ENCODE measurements at places on chromosomes 16 and 17.

DNA sequence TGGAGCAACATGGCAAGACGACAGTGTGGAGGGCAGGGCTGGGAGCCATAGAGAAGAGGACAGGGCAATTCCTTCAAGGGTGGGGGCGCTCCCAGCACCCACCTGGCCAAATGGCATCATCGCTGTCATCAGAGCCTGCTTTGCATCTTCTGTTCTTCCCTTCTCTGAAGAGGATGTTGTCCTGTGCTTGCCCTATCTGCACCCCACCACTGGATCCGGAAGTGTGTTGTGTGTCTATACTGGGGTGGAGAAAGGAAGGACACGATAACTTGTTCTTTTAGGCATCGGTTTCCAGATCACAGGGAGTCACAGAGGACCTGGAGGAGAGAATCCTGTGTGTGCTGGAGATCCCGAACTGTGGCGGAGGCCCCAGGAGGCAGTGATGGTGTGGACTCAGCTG, 25.7 kb upstream of the ANKRD40CL start:
- DNase-seq = no peak

- DNase-seq = no peak
Measured at GRCh38 chr17:13222975-13223374, 205.1 kb upstream of the ELAC2 start.

GRCh38 chr17:12821376-12821940, 32.2 kb downstream of the ARHGAP44 start:
- no peak for DNase-seq

- no peak for DNase-seq
Measured at GRCh38 chr16:48596326-48596725, 13.7 kb downstream of the N4BP1 start.

DNA sequence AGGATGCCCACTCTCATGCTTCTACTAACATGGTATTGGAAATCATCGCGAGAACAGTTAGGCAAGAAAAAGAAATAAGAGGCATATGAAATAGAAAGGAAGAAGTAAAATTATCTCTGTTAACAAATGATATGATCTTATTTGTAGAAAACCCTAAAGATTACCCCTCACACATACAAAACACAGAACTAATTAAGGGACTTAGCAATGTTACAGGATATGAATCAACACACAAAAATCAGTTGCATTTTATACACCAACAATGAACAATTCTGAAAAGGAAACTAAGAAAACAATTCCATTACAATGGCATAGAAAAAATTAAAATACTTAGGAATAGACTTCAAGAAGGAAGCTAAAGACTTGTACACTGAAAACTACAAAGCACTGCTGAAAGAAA, 2.7 kb upstream of the CAPNS2 start:
- no peak for DNase-seq

DNA sequence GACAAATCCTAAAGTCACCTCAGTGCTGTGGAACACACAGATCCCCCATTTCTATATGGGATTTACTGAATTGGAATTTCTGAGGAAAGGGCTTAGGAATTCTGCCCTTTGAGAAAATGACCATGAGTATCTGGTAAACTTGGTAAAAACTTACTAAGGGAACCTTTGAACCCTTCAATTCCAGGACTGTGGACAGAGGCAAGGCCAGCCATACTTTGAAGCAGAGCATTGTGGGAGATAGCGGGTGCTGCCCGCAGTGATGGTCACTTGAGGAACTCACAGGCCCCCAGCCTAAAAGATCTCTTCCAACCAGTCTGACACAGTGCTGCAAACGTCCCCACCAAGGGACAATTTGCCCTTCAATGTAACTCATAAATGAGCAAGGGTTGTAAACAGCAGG, 61.4 kb downstream of the IRX6 start:
- DNase-seq = no peak

GRCh38 chr16:66517586-66518263, 32.2 kb downstream of the TK2 start:
- DNase-seq = no peak

DNA sequence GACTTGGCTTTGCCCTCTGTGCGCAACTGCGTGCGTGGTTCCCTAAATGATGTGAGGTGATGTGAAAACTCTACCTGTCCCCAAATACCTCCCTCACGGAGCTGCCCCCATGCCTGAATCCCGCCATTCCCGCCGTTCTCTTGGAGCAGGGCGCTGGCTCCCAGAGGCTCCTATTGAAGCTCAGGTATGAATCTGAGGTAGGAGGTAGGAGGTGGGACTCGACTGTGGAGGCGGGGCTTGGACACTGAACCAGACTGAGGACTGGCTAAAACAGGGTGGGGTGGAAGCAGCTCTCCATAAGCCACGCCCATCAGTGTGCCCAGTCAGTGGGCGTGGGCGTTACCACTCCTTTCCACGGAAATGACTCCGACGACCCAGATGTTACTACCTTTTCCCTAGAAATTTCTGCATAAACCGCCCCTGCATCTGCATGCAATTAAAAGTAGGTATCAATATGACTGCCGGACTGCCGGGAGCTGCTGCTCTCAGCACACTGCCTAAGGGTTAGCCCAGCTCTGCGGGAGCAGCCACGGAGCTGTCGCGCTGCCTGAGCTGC, 41.0 kb downstream of the FOXL1 start:
- no peak for DNase-seq

DNA sequence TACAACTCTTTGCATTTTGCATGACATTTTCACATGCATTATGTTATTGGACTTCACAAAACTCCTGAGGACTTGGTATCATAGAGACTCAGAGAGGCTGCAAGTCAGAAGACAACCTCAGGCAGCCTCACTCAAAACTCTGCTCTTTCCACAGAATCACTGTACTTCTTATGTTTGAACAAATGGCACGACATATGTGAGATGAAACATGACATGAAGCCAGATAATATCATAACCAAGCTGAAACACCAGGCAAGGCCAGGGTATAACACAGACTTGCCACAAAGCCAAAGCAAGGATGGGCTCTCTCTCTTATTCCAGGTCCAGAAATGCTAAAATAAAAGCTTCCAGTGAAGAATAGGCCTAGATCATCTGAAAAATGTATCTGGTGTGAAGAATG, 425.8 kb upstream of the CDH5 start:
- no peak for DNase-seq

DNA sequence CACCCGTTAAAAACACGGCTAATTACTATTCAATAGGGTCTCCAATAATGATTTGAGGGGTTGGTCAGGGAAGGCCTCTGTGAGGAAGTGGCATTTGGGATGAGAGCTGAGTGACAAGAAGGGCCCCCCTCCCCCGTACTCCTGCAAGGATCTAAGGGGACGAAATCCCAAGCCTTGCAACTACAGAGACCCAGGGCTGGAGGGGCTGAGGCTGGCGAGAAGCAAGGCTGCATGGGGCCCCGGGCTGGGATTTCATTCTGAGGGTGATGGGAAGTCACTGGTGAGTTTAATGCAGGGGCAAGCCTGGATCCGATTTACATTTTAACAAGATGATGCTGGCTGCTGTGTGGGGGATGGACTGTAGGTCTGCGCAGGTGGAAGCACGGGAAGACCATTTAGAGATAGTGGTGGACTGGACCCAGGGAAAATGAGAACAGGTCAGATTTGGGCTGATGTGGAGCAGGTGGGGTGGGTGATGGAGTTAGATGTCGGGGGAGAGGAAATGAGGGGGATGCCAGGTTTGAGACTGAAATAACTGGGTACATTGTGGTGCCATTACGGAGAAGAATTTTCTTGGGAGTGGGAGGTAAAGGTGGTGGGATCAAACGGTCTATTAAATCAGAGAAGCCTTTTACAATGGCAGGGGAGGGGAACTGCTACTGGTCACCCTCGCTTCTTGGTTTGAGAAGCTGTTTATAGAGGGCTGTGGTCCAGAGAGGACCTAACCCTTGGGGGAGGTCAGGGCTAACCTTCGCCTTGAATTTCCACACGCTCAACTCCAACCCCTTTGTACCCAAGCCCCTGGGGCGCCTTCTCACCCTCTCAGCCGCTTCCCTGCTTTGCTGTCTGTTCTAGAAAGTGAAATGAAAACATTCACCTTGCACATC, 932 bp upstream of the MYBBP1A start:
- DNase-seq = no peak

DNA sequence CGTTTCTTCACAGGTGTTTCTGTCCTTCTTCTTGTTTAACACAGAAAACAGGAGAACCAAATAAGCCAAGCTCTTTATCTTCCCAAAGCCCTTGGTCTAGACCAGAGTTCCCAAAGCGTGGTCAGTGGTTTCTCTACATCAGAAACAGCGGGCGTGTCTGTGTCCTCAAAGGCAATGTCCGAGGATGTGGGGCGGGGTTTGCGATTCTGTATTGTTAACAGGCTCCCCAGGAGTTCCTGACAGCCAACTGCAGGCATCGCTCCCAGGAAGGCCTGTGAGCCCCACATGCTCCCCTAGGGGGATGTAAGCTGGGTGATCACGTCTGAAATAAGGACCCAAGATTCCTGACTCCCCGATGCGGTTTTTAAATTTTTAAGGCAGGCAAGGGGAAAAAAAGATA, 28.4 kb upstream of the SLC25A19 start:
- no peak for DNase-seq

- no peak for DNase-seq
Measured at GRCh38 chr16:29891525-29892457, 7.6 kb downstream of the SEZ6L2 start.

DNA sequence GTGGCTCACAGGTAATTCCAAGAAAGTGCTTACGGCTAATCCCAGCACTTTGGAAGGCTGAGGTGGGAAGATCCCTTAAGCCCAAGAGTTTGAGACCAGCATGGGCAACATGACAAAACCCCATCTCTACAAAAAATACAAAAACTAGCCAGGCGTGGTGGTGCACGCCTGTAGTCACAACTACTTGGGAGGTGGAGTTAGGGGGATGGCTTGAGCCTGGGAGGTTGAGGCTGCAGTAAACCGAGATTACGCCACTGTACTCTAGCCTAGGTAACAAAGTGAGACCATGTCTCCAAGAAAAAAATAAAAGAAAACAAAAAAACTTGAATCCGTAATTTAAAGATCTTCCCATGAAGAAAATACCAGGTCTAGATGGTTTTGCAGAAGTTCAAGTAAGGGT, 5.0 kb downstream of the ICAM2 start:
- DNase-seq = no peak

- DNase-seq = no peak
Measured at GRCh38 chr17:78583091-78583490, 5.9 kb upstream of the DNAH17 start.

- DNase-seq = no peak
Measured at GRCh38 chr17:28992625-28993600, 12.9 kb downstream of the SEZ6 start.

Data from erythroblast (primary cell).